Right lung (tissue), 10 donors: ENCODE measurements at places on chromosomes 7 and 10.
A peak's percentile ranks its signal among the peaks of the same experiment; 100 is the strongest.

GRCh38 chr7:3277604-3278572, 23.2 kb upstream of the SDK1 start:
- no peak for DNase-seq

- no peak for DNase-seq
These were observed 81.3 kb downstream of the OSBPL3 start for GRCh38 chr7:24898691-24899090.

DNA sequence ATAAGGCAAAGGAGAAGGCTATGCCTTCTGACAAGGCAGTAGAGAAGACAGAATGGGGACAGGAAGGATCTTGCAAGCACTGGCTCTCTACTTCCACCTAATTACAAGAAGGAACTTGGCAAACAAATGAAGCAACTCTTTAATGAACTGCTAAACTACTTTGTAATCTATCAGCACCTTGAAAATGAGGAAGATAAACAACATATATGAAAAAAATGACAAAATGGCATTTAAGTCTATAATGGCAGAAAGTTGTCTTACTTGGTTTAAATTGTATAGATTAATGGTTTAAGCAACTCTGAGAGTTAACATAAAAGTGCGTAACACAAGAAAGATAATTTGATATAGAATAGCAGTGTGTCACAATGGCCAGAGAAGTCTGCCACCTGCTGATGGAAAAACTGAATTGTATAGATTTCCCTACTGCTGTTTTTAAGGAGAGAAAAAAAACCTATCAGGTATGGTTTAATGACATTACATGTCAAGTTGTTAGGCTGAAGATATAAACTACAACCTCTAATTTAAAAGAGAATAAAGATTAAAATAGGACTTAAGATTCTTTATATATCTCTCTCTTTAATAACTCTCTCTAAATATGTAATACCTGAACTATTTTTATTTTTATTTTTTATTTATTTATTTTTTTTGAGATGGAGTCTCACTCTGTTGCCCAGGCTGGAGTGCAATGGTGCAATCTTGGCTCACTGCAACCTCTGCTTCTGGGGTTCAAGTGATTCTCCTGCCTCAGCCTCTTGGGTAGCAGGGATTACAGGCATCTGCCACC, 11.8 kb downstream of the NT5C3A start:
- DNase-seq = peak; percentile 73

GRCh38 chr7:141737118-141737835, 881 bp upstream of the SSBP1 start:
- no peak for DNase-seq

- DNase-seq = no peak
These were observed 133.6 kb downstream of the GRK5 start for GRCh38 chr10:119340893-119341458.

GRCh38 chr7:117640465-117640864, 160.6 kb downstream of the CFTR start:
- DNase-seq = no peak

GRCh38 chr7:87344446-87344845, 1.0 kb upstream of the CROT start:
- DNase-seq = peak; percentile 4

DNA sequence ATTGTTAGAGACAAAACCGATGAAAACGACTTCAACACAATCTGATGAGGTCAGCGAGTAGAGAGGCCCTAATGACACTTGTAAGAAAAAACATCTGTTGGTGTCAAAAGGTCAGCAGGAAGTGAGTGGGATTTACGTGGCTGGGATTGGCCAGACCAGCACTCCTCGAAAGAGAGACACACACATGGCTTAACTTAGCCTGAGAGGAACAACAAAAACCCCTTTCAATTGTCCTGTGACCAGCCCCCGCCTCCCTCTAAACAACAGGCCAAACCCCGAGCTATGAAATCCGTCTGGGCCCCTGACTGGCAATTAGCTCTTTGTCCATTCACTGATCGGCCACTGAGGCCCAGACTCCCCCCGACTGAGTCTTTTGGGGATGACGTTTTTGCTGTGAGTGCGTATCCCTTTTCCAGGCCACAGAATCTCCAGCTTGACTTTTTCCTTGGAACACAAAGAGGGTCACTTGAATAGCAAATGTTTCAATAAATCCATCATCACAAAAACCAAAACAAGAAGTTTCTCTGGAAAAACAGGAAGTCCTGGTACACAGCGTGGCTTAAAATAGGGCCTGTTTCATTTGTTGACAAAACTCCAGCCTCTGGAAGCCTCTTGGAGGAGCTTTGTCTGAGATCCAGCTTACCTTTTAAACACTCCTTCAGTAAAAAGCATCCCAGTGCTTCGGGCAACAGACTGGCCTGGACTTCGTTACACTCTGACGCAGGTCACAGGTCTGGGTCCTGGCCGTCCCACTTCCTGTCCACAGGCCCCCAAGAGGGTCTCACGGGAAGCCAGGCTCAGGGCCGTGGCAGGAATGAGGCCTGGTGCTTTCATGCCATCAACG, 103.0 kb downstream of the CTBP2 start:
- peak; percentile 90 for DNase-seq

DNA sequence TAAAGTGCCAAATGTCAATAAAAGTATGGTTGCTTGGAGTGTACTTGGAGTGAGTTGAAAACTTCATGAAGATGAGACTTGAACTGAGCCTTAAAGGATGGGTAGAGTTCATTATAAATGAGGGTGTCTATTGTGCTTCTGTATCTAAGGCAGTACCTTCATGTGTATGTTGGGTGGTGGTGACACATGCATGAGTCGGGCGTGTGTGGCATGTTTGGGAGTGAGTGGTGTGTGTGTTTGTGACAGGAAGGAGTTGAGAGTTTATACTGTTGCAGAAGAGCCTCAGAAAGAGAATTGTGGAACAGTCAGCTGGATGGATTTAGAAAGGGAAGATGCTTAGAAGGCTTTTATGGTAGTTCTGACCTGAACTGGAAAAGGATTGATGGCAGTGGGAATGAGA, 6.0 kb upstream of the ZRANB1 start:
- DNase-seq = no peak

DNA sequence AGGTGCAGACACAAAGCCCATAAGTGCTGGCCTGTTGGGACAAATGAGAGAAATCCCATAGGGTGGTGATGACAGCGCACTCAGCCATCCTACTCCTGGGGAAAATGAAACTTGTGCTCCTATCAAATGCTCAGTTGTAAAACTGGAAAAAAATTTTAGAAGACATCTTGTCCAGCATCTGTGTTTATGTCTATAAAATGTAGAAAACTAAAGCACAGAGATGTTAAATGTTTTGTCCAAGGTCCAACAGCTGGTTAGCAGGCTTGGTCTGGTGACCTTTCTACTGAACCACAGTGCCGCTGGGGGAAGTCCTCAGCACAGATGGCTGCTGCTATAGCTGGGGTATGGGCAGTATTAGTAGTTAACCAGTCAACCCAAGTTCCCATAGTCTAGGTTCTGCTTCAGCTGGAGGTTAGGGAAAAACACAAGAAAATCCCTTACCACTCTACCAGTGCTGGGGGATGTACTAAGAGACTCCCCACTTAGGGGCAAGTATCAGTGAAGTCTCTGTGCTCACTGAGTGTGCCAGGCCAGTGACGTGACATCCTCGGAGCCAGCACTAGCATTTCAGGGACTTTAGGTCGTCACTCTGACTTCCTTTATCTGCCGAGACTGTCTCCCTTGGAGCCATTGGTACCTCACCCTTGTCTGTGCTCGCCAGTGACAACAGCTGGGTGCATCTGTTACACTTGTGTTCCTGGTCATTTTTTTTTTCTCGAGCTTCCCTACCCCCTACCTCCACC, 1.9 kb downstream of the TSPAN33 start:
- DNase-seq = no peak
